ENCODE measurements at places on chromosomes 12 and 14. TPM values are rescaled to one million over a fixed set of nuclear protein-coding genes. Genes with fewer than 3 reads are reported as not detected.
A peak's percentile ranks its signal among the peaks of the same experiment; 100 is the strongest.

Gene DPY19L2
- total RNA-seq: 8.8 TPM

GRCh38 chr12:91984556-91984955 is 161.1 kb downstream of the BTG1 start:
- H3K4me1 ChIP-seq: peaks cover 19% of the 10 kb centered on the region
- ATAC-seq: no peak
- H3K4me3 ChIP-seq: no peak overlapping the region

DNA sequence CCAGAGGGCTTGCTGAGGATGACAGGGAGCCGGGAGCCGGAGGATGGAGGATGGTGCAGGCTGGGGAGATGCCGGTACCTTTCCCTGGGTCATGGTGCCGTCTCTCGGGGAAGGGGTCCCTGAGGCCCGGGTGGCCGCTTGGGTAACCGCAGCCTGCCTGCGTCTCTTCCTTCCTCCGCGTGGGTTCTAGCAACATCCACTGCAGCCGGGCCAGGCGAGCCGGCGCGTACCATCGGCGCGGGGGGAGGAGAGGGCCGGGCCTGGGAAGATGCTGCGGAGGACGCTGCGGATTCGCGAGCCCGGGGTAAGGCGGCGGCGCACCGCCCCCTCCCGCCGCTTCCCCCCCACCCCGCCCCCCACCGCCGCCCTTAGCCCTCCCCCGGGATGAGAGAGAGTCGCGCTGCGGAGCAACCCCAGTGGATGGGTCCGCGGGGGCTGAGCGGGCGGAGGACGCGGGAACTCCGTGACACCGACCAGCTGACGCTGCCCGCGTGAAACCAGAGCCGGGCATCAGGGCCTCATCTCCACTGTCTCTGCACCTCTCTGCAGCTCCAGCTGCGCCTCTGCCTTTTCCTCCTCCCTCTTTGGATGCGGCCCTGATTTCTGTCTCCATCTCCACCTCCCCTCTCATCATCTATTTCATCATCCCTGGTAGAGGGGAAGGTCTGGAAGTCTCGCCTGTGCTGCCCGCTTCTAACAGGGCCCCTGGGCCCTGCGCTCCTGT is at the start of gene FAIM2:
FAIM2 (minus strand) TSS at position 201 of the 724 bp plus-strand sequence; CDS start at position 93, 108 bp downstream.
- peak within 1 kb of the TSS; percentile 53 for H3K4me3 ChIP-seq
- H3K27me3 ChIP-seq: peaks cover 8% of the 10 kb centered on the region
- H3K36me3 ChIP-seq: no peaks in the 10 kb centered on the region
- H3K4me1 ChIP-seq: peaks cover 2% of the 10 kb centered on the region
- H3K27ac ChIP-seq: peak within 1 kb of the TSS; percentile 69

Gene KRT6A
- total RNA-seq: 2.7 TPM

Gene RPS6KA5
- 36.5 TPM for total RNA-seq

Gene HOXC12
- total RNA-seq: not detected

DNA sequence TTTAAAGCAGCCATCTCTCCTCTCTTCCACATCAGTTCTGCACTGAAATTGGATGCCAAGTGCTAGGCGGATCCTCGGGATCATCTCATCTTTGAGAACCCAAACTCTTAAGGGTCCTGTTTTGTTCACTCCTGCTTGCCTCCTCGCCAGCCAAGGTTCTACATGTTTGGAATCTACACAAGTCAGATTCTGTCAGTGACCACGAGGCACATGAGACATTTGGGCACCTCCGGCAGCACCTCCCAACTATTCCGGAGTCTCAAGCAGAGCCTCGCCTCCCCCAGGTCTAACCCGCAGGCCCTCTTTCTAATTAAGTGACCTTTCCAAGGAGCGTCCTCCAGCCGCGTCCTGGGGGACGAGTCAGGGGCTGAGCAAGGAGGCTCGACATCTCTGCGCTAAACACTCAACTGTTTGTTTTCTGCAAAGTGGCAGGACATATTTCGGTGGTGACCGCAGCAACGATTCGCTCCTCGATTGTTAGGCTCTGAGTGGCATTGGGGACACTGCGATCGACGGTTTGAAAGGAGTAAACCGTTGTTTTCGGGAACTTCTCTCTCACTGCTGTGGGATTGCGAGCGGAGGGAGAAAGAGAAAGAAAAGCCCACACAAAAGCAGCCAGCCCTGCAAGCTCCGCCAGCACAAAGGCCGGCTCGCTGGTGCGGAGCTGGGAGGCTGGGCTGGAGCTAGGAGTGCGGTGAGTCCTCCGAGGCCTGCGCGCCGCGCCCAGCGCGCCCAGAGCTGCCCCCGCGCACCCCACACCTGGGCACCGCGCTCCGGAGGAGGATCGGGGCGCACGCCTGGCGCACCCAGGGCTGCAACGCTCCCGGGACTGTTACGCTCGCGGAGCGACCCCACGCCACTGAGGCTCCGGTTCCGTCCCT is 640 bp downstream of the ARMH4 start:
- no peaks in the 10 kb centered on the region for H3K27me3 ChIP-seq
- peak overlapping the region; percentile 85 for H3K27ac ChIP-seq
- H3K36me3 ChIP-seq: no peaks in the 10 kb centered on the region

GRCh38 chr12:15851045-15851620 is 31.1 kb upstream of the STRAP start:
- H3K27ac ChIP-seq: no peak overlapping the region
- no peaks in the 10 kb centered on the region for H3K4me1 ChIP-seq
- no peaks in the 10 kb centered on the region for H3K27me3 ChIP-seq
- ATAC-seq: no peak
- H3K4me3 ChIP-seq: no peak overlapping the region

Gene IL31
- total RNA-seq: not detected

DNA sequence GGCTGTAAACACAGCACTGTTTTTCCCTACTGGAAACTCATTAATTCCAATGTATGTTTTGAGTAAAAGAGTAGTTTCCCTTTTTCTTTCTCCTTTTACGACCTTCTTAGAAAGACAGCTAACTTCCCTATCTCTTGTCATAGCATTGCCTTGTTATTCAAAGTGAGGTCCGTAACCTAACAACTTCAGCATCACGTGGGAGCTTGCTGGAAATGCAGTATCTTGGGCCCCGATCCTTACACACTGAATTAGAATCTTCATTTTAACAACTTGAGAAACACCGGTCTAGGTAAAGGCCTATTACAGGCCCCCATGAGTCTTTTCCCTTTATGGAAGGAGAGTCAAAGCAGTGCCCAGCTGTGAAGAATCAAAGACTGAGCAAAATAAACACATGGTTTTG is 230.7 kb upstream of the PRKD1 start:
- no peak overlapping the region for H3K27ac ChIP-seq
- no peaks in the 10 kb centered on the region for H3K36me3 ChIP-seq
- no peak for ATAC-seq
- no peaks in the 10 kb centered on the region for H3K27me3 ChIP-seq
- H3K4me1 ChIP-seq: no peaks in the 10 kb centered on the region

GRCh38 chr14:93094121-93094918 is 21.4 kb downstream of the ITPK1 start:
- no peak for ATAC-seq
- no peaks in the 10 kb centered on the region for H3K27me3 ChIP-seq

Gene SDSL
- 1.5 TPM for total RNA-seq

- H3K27me3 ChIP-seq: peaks cover 5% of the 10 kb centered on the region
- H3K27ac ChIP-seq: no peak overlapping the region
- no peak for ATAC-seq
- no peak overlapping the region for H3K4me3 ChIP-seq
Observed at GRCh38 chr12:1877169-1877878, 41.1 kb downstream of the CACNA2D4 start.

GRCh38 chr12:116520801-116521471 is 38.2 kb upstream of the MAP1LC3B2 start:
- peaks cover 14% of the 10 kb centered on the region for H3K4me1 ChIP-seq
- H3K36me3 ChIP-seq: no peaks in the 10 kb centered on the region
- ATAC-seq: no peak

GRCh38 chr12:103676893-103677292 is 89.8 kb downstream of the STAB2 start:
- no peak overlapping the region for H3K27ac ChIP-seq
- no peak overlapping the region for H3K4me3 ChIP-seq
- ATAC-seq: no peak
- no peaks in the 10 kb centered on the region for H3K36me3 ChIP-seq

DNA sequence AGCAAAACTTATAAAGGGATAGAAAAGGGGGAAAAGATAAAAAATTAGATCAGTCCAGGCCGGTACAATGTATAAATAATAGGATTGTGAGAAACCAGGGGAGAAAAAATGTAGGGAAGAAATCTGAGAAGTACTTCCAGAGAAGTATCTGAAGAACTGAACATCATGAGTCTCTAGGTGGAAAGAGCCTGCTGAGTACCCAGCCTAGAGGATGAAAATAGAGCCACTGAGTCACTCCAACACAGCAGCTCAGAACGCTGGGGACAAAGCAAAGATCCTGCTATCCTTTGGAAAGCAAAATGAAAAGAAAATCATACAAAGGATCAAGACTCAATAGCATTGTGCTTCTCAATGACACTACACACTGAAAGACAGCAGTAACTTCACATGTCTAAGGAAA is 138.0 kb downstream of the ANO6 start:
- no peak for ATAC-seq
- H3K36me3 ChIP-seq: no peaks in the 10 kb centered on the region
- no peaks in the 10 kb centered on the region for H3K27me3 ChIP-seq
- no peak overlapping the region for H3K27ac ChIP-seq

DNA sequence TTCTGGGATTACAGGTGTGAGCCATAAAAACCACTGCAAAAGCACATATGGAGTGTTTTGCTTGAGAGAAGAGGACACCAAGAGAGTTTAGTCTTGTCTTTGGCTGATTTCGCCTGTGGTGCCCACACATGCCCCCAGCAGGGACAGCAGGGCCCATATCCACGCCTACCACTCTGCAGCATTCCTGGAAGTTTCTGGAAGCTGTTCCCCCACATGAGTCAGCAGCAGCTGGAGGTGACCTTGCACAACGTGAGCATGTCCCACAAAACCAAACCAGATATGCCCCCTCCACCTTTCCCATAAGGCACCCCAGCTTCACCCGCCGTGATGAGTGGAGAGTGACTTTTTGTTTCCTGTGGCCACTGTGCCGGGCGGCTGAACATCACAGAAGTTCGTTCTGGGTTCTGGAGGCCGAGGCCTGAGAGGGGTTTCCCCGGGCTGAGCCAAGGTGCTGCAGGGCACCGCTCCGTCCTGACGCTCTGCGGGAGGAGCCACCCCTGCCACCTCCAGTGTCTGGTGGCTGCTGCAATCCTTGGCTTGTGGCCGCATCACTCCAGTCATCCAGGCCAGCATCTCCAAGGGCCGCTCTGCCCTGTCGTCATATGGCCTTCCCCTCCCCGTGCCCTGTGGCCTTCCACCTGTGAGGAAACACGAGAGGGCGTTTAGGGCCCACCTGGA is 4.7 kb downstream of the ASPG start:
- ATAC-seq: no peak
- no peaks in the 10 kb centered on the region for H3K36me3 ChIP-seq
- peaks cover 66% of the 10 kb centered on the region for H3K27me3 ChIP-seq
- H3K4me3 ChIP-seq: no peak overlapping the region

DNA sequence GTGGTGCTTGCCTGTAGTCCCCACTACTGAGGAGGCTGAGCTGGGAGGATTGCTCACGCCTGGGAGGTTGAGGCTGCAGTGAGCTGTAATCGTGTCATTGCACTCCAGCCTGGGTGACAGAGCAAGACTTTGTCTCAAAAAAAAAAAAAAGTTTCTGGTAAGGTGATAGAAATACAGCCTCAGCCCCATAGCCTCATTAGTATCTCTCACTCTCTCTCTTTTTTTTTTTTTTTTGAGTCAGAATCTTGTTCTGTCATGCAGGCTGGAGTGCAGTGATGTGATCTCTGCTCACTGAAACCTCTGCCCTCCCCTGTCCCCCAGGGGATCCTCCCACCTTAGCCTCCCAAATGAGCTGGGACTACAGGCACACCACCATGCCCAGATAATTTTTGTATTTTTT is 19.2 kb downstream of the MTHFD1 start:
- H3K36me3 ChIP-seq: no peaks in the 10 kb centered on the region
- no peak for ATAC-seq
- no peak overlapping the region for H3K4me3 ChIP-seq
- no peaks in the 10 kb centered on the region for H3K4me1 ChIP-seq
- no peaks in the 10 kb centered on the region for H3K27me3 ChIP-seq

Gene TDRD9
- total RNA-seq: 5.4 TPM

Gene C12orf54
- not detected for total RNA-seq

- H3K4me1 ChIP-seq: peaks cover 41% of the 10 kb centered on the region
- no peak overlapping the region for H3K4me3 ChIP-seq
- no peak overlapping the region for H3K27ac ChIP-seq
- no peak for ATAC-seq
Observed at GRCh38 chr12:31578632-31579031, 12.3 kb downstream of the DENND5B start.

GRCh38 chr12:114671443-114672411 is 12.2 kb downstream of the TBX3 start:
- peak overlapping the region; percentile 31 for H3K27ac ChIP-seq
- H3K4me3 ChIP-seq: peak overlapping the region; percentile 34
- H3K36me3 ChIP-seq: peaks cover 51% of the 10 kb centered on the region
- peaks cover 4% of the 10 kb centered on the region for H3K4me1 ChIP-seq
- no peak for ATAC-seq
- peaks cover 25% of the 10 kb centered on the region for H3K27me3 ChIP-seq
